Osteocyte (in vitro differentiated cells): ENCODE measurements at places on chromosomes 3 and 15. TPM values are rescaled to one million over a fixed set of nuclear protein-coding genes. Genes with fewer than 3 reads are reported as not detected.

- DNase-seq: no peak
Observed at GRCh38 chr15:57108296-57108695, 189.9 kb downstream of the TCF12 start.

GRCh38 chr3:46706771-46707582, 5.8 kb downstream of the TMIE start:
- no peak for DNase-seq

- DNase-seq: no peak
Observed at GRCh38 chr15:42092398-42093318, 1.7 kb downstream of the PLA2G4D start.

GRCh38 chr3:13686367-13687160, 137.6 kb downstream of the FBLN2 start:
- no peak for DNase-seq

DNA sequence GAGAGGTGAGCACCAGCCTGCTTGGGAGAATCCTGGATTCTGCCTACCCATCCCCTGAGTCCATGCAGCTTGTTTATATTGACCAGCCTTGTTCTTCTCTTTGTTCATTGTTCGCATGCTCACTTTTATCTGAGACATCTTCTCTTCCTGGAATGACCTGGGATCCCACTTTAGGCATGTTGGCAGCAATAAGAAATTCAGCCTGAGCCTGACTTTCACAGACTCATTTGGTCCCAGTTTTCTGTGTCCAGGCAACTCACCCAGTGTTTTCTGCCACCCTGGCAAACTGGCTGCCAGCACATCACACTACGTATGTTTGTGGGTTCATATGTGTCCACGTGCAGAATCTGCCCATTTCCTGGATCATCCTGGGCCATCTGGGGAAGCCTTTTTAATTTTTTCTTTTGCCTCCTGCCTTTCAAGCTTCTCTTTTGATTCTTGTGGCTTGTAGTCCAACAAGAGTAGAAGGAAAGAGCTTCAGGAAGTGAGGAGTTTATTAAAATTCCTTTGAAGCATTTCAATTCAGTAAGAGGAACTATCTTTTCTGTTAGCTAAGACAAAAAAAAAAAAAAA, 199.9 kb downstream of the FNDC3B start:
- DNase-seq: no peak

- DNase-seq: no peak
Observed at GRCh38 chr3:110808630-110809029, 263.0 kb upstream of the NECTIN3 start.

- no peak for DNase-seq
Observed at GRCh38 chr15:72998226-72998625, 54.0 kb upstream of the NEO1 start.

DNA sequence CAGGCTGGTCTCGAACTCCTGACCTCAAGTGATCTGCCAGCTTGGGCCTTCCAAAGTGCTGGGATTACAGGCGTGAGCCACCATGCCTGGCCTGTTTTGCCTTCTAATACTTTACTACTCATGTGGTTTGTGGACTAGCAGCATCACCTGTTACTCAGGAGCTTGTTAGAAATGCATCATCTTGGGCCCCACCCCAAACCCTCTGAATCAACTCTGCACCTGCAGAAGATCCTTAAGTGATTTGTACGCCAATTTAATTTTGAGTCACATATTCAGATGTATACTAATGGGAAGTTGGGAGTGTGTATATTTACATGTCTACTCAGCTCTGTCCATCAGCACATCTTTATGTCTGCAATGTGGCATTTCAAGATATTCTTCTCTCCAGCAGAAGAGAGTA, 6.1 kb downstream of the TBC1D21 start:
- DNase-seq: no peak

DNA sequence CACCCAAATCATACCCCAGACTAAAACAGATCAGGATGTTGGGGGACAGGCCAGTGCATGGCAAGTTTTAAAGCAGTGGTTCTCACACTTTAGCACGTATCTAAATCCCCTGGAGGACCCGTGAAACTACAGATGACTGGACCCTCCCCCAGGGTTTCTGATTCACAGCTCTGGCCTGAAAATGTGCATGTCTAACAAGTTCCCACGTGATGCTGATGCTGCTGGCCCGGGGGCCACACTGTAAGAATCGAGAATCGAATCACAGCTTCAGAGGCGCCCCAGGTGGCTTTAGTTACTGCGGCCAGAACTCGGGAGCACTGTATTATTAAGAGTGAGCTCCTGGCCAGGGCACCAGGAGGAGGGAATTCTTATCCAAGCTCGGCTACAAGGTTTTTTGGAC, 11.6 kb downstream of the ADAMTS17 start:
- peak; percentile 80 for DNase-seq

- DNase-seq: no peak
Observed at GRCh38 chr15:100129677-100130076, 212.1 kb downstream of the ADAMTS17 start.

GRCh38 chr3:171293142-171293782, 166.9 kb downstream of the TNIK start:
- DNase-seq: no peak

- DNase-seq: no peak
Observed at GRCh38 chr15:63972801-63973200, 73.5 kb downstream of the DAPK2 start.

DNA sequence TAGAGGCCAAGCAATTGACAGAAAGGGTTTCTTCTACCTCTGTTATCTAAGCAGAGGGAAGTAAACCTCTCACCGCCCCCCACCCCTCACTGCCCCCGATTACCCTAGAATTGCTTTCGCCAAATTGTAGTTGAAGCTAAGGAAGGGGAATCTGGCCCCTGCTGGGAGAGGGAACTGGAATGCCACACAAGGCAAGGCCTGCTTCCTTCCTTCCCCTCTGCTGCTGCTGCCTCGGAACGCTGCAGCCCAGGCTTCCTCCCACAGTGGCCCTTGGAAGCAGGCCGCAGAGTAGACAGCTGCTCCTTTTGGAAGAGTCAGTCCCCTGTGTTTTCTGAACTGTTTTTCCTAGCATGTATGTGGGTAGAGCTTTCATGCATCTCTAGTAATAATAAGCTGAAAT, 21.6 kb downstream of the RLBP1 start:
- no peak for DNase-seq

- no peak for DNase-seq
Observed at GRCh38 chr15:85649372-85649771, 145.4 kb downstream of the KLHL25 start.

- no peak for DNase-seq
Observed at GRCh38 chr3:34139566-34139965, 341.1 kb downstream of the PDCD6IP start.

- no peak for DNase-seq
Observed at GRCh38 chr15:59457103-59457502, 19.1 kb downstream of the FAM81A start.

GRCh38 chr3:161233557-161233956, 12.4 kb downstream of the NMD3 start:
- no peak for DNase-seq

- DNase-seq: no peak
Observed at GRCh38 chr15:29142129-29142747, 127.4 kb downstream of the NSMCE3 start.

- DNase-seq: no peak
Observed at GRCh38 chr15:70892912-70893560, 410 bp downstream of the LRRC49 start.

- no peak for DNase-seq
Observed at GRCh38 chr3:70519913-70520659, 207.6 kb upstream of the MDFIC2 start.

DNA sequence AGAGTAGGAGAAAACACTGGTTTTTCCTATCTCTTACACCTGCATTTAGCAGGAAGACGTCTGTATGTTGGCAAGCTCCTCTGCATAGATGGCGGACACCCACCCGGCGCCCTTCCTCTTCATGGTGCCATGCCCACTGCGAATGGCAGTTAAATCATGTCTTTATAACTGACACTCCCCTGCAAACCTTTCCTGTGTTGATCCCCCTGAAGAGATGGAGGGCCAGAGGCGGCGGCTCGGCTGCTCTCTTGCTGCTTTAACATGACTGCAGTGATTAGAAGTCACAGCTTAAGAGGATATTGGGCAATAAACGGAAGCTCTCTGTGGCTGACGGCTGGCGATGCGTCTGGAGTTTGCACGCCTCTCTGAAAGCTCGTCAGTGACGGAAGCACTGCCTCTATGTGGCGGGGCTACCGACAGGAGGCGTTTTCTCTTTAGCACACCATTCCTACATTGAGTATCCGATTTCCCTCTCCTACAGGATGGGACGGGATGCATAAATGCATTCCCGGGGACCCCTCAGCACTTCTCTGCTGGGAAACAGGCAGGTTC, 25.5 kb upstream of the SNRPA1 start:
- no peak for DNase-seq

DNA sequence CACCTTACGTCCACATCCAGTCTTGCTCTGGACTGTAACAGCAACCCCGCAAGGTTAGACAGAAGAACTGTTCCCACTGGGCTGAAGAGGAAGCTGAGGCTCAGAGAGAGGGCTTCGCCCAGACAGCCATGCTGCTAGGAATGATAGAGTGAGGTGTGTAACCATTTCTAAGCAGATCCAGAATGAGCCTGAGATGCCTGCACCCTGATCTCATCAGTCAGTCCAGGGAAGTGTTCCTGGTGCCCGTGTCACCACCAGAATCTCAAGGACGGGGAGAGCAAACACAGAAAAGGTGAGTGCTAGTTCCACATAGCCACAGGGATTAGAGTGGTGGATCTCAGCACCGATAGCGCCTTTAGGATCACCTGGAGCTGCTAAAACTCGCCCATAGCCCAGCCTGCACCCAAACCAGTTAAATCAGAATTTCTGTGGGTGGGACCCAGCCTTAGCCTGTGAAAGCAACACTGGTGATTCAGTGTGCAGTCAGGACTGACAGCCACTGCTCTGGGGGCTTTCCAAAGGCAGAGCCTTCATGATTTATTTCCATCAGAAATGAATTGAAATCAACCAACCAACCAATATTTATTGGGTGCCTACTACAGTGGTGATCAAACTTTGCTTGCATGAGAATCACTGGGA, 12.3 kb downstream of the ISLR start:
- no peak for DNase-seq

- DNase-seq: no peak
Observed at GRCh38 chr3:107112356-107112755, 264.9 kb upstream of the CCDC54 start.

- DNase-seq: no peak
Observed at GRCh38 chr15:49809894-49810609, 189.2 kb downstream of the DTWD1 start.

DNA sequence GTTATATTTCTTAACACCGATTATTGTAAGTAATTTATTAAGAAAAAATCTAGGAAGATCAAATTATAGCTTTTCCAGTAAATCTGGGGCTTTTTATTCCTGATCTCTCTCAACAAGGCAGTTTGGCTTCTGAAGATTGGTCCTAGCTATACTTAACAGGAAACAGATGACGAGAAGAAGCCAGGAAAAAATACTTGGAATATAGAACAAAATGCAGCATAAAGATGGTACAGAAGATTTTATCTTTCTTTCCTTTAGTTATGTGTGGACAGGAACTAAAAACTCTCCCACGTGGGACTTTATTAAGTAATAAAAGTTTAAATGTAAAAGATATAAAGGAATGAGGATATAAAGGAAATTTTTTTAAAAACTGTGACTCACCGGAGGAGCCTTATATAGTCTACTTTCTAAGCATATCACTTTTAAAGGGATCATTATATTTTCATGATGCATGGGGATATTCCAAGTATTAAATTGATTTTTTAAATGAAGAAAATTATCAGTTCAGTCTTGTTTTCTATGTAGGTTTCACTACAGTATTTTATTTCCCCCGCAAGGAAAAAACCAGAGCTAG, 8.2 kb downstream of the B3GNT5 start:
- no peak for DNase-seq

GRCh38 chr15:33209575-33210481, 15.3 kb upstream of the FMN1 start:
- no peak for DNase-seq

GRCh38 chr15:94778840-94779239, 547.5 kb downstream of the MCTP2 start:
- DNase-seq: no peak

- DNase-seq: no peak
Observed at GRCh38 chr3:32200490-32200889, 38.0 kb upstream of the CMTM8 start.

- DNase-seq: no peak
Observed at GRCh38 chr3:72345980-72346379, 502.3 kb downstream of the SHQ1 start.

DNA sequence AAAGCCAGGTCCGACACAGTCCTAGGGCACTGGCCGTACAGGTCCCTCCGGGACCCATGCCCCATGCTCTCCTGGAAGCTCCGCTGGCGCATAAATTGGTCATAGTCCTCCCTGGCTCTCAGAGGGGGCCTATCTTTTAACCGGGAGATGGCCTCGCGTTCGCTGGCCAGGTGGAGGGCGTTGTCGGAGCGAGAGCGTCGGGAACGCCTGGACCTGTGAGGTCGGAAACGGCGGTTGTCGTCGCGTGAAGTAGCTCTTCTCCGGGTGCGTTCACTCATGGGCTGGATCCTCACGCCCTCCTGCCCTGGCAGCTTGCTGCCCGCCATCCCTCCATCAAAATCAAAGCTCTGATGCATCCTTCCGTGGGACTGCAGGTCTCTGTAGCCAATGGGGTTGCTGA, 76.0 kb upstream of the PSMD6 start:
- no peak for DNase-seq

- no peak for DNase-seq
Observed at GRCh38 chr3:116299646-116300081, 145.6 kb downstream of the LSAMP start.

GRCh38 chr3:39127908-39128304, 20.4 kb downstream of the TTC21A start:
- DNase-seq: no peak

DNA sequence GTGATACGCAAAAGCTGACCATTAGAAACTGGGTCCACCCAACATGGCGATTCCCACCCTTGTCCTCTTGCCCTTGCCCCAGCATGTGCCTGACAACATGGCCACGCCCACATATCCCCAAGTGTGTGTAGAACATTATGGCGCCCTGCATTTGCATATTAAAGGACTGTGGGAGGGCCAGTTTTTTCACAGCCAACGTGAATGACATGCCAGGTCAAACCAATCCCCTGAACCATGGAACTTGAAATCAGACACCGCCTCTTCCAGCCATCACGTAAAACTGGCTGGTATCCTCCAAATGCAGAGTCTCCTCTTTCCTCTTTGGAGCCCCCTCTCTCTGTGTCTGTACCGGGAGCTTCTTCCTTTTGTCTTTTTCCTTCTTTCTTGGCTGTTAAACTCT, 156.7 kb upstream of the EPHA6 start:
- no peak for DNase-seq

GRCh38 chr15:72176159-72176558, 21.4 kb downstream of the GRAMD2A start:
- no peak for DNase-seq

GRCh38 chr3:127630811-127631714, 2.1 kb downstream of the PODXL2 start:
- no peak for DNase-seq

CD200 gene
- total RNA-seq: 0.27 TPM in 1 of 2 replicates, not detected in the other

UBAP1L gene
- total RNA-seq: 5.1 and 5.4 TPM in 2 replicates

KNG1 gene
- not detected in 2 replicates for total RNA-seq

SMAD3 gene
- total RNA-seq: 35.8 and 39.7 TPM in 2 replicates

PP2D1 gene
- total RNA-seq: not detected in 2 replicates

CCDC191 gene
- total RNA-seq: 4.3 and 7.1 TPM in 2 replicates

TICRR gene
- 2.1 and 2.3 TPM in 2 replicates for total RNA-seq

GOLGA6L4 gene
- total RNA-seq: 4.9 and 5.1 TPM in 2 replicates

GNB4 gene
- 56.7 and 58.3 TPM in 2 replicates for total RNA-seq

CHP1 gene
- total RNA-seq: 87.1 and 87.7 TPM in 2 replicates

CLRN1 gene
- not detected in 2 replicates for total RNA-seq

MFSD1 gene
- 55.0 and 55.6 TPM in 2 replicates for total RNA-seq

NAA80 gene
- 14.3 and 16.2 TPM in 2 replicates for total RNA-seq

CNTN3 gene
- total RNA-seq: 0.29 and 0.35 TPM in 2 replicates
